NCI-H748 treated with DMSO at 0.1 percent for 48 hours (cell line): ENCODE measurements at places on chromosomes 1 and 21.

- no peak for DNase-seq
Observed at GRCh38 chr1:192130175-192130574, 28.1 kb upstream of the RGS18 start.

DNA sequence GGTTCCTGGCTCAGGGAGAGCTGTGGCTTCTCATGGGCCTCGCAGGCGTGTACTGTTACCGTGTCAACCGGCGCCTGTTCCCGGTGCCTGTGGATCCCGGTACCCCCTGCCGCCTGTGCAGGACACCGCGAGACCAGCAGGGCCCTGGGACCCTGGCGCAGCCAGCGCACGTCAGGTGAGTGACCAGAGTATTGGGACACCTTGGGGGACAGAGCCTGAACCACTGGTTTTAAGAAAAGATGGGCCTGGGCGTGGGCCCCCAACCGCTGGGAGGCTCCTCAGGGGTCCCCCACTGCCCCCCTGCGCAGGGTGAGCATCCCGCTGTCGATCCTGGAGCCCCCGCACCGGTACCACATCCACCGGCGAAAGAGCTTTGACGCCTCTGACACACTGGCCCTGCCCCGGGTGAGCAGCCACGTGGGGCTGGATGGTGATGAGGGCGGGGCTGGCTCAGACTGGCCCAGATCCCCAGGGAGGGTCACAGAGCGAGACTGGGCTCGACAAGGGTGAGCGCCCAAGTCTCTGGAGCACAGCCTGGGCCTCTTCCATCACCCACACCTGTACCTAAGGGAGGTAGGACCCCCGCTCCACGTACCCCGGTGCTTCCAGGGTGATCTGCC is 10.5 kb downstream of the MIIP start:
- DNase-seq: no peak

DNA sequence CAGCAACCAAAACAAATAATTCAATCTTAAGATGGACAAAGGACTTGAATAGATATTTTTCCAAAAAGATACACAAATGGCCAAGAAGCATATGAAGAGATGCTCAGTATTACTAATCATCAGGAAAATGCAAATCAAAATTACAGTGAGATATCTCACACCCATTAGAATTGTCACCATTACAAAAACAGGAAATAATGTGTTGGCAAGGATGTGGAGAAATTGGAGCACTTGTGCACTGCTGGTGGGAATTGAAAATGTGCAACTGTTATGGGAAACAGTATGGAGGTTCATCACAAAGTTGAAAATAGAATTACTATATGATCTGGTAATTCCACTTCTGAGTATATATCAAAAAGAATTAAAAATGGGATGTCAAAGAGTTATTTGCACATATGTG is 83.2 kb downstream of the SH3GLB1 start:
- DNase-seq: no peak

- DNase-seq: no peak
Observed at GRCh38 chr1:41812453-41812852, 106.3 kb downstream of the HIVEP3 start.

- no peak for DNase-seq
Observed at GRCh38 chr1:246308533-246309075, 198.5 kb downstream of the SMYD3 start.

DNA sequence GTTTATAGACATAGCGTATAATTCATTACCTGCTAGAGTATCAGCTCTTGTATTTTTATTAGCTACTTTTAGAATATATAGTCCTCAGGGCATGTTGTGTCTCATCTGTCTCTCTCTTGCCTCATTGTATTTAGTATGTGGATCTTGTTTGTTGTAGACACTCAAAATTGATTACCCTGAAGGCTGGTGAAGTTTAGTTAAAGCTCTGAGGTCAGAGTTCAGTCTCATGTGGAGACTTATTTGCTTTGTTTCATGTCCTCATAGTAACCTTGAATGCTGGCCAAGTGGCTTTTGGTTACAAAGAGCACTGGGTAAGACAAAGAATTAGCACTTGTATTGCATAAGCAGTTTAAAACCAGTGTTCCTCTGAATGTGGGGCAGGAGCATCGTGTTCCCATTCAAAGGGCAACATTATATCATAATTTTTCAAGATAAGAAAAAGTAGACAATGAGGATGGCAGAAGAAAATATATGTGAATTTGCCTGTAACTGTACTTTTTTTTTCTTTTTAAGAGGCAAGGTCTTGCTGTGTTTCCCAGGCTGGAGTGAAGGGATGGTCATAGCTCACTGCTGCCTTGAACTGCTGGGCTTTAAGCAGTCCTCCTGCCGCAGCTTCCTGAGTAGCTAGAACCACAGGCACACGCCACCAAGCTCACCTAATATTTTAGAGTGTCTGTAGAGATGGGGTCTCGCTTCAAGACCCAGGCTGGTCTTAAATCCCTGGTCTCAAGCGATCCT is 17.4 kb downstream of the CNST start:
- DNase-seq: peak; percentile 43

DNA sequence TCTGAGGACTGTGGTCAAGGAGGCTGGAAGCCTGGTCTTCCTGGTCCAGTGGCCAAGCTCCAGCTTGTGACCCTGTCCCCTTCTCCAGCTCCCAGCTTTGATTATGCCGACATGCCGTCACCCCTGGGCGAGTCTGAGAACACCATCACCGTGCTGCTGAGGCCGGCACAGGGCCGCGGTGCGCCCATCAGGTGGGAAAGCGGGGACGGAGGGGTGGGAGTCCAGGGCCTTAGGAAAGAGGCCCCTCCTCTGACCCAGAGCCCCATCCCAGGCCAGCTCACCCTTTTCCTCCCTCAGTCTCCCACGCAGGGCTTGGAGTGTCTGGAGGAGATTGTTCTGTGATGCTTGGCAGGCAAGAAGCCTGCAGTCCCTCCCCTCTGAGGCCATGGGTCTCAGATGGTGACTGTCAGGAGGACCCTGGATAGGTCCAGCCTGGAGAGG is 43.6 kb downstream of the PTPRU start:
- DNase-seq: no peak

- DNase-seq: no peak
Observed at GRCh38 chr1:201330541-201330940, 46.9 kb downstream of the TNNT2 start.

DNA sequence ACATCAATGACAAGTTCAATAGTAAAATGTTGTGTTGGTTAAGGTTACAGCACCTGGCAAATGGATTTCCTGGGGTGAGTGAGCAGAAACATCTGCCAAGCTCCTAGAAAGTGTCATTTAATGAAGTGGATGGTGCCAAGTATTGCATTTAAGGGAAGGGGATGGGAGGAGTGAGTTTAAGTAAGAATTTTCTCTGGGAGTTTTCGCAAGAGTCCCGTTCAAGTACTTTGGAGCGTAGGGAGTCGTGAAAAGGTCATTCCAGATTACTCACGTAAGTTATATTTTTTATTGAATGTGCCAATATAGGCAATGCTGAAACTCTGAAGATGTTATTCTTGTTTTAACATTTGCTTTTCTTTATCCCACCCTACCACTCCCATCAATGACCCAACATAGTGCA is 117.4 kb upstream of the RAB3GAP2 start:
- DNase-seq: no peak

- no peak for DNase-seq
Observed at GRCh38 chr1:185938396-185938795, 204.2 kb downstream of the HMCN1 start.

- no peak for DNase-seq
Observed at GRCh38 chr1:41539999-41540398, 55.5 kb upstream of the EDN2 start.

DNA sequence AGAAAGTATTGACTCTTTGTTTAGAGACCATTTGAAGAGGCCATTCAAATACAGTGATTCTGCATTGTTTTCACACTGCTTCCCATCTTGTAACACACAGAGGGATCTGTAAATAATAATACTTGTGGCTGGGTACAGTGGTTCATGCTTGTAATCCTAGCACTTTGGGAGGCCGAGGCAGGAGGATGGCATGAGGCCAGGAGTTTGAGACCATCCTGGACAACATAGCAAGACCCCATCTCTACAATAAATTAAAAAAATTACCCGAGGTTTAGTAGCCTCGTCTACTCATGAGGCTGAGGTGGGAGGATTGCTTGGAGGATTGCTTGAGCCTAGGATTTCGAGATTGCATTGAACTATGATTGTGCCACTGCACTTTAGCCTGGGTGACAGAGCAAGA is 5.7 kb downstream of the ZMYM4 start:
- no peak for DNase-seq

GRCh38 chr1:18041685-18042355 is 65.8 kb upstream of the IGSF21 start:
- DNase-seq: no peak

DNA sequence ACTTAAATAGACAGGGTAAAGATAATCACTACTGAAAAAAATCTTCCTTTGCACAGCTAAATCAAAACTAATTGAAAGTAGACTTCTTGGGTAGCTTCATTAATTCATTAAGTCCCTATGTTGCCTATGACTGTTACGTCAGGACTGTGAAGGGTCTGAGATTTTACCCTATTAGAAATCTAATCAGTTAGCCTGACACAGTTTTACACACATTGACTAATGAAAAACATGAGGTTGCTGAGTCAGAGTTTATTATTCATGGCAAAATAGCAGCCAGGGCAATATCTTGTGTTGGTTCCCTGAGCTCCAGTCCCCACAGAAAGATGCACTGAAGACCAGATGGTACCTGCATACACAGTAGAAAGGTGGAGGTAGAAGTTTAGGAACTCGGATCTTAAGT is 262.5 kb upstream of the ZP4 start:
- DNase-seq: no peak

GRCh38 chr21:14677013-14677412 is 130.9 kb upstream of the SAMSN1 start:
- no peak for DNase-seq

GRCh38 chr1:245105815-245106410 is 48.9 kb upstream of the KIF26B start:
- DNase-seq: no peak

- DNase-seq: no peak
Observed at GRCh38 chr1:56446531-56447098, 132.7 kb downstream of the PLPP3 start.

GRCh38 chr1:83970114-83970513 is 28.8 kb downstream of the TTLL7 start:
- no peak for DNase-seq

DNA sequence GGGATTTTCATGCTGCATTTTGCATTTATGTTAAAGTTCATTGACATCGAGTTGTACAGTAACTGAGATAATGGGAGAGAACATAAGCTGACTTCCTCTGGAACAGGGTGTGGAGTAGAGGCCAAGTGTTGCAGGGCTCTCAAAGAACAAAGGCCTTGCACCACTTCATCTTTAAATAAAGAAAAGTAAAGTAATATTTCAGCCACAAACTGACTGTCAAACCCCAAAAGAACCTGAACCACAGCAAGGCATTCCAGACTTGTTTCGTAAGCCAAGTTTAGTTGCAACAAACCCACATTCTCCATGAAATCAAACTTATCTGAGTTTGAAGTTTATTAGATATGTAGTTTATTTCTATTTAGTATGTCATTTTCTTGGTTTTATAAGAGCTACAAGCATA is 19.1 kb upstream of the HMGCS2 start:
- DNase-seq: no peak

GRCh38 chr1:11893907-11894251 is 32.3 kb downstream of the KIAA2013 start:
- DNase-seq: peak; percentile 28

DNA sequence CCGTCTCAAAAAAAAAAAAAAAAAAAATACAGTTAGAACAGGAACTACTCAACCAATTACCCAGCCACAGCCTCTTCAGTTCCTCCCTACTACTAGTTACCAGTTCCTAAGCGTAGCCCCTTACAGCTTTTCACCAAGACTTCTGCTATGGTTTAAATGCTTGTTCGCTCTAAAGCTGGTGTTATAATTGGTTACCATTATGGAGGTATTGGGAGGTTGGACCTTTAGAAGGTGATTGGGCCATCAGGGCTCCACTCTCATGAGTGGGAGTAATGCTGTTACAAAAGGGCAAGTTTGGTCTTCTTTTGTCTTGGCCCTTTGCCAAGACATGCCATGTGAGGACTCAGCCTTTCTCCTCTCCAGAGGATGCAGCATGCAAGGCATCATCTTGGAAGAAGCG is 3.0 kb upstream of the SMPDL3B start:
- DNase-seq: no peak

DNA sequence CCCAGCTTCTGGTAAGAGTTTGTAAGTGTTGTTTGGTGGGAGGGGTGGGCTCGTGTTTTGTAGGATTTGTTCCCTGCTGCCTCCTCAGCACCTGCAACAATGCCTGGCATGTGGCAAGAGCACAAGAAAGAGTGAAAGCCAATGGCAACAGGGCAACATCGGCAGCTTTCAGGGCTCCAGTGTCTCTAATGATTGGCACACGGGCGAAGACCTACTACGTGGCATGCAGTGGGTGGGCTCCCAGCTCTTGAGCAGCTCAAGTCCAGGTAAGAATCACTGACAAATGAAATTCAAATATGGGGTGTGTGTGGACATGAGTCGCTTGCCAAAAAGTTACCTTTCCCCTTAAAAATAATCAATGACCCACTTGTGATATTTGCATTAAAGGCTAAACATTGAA is 23.9 kb upstream of the SLC1A7 start:
- DNase-seq: no peak

- no peak for DNase-seq
Observed at GRCh38 chr1:217315346-217315745, 315.5 kb downstream of the GPATCH2 start.

DNA sequence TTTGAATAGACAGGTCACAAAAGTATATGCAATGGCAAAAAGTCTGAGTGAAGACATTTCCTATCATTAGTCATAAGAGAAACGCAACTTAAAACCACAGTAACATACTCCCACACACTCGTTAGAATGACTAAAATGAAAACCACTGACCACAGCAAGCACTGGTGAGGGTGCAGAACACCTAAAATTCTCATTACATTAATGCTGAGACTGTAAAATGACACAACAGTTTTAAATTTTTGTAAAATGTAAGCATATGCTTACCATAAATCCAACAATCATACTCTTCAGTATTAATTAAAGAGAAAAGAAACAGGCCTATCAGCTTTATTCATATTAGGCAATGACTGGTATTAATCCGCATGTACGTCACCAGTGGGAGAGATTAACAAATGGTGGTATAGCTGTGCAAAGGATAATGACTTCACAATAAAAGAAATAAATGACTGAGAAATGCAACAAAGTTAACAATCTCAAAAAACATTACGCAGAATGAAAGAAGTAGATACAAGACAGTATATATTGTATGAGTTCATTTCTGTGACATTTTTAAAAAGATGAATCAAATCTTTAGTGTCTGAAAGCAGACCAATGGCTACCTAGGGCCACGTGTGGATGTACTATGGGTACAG is 253.5 kb downstream of the AKT3 start:
- DNase-seq: no peak

- DNase-seq: no peak
Observed at GRCh38 chr1:243351337-243351736, 95.5 kb downstream of the SDCCAG8 start.

GRCh38 chr1:38203441-38203840 is 156.8 kb upstream of the POU3F1 start:
- no peak for DNase-seq

- no peak for DNase-seq
Observed at GRCh38 chr1:98482611-98483010, 178.9 kb upstream of the SNX7 start.
